Central memory CD8-positive, alpha-beta T cell (primary cell): ENCODE measurements at places on chromosomes 5 and 9.

DNA sequence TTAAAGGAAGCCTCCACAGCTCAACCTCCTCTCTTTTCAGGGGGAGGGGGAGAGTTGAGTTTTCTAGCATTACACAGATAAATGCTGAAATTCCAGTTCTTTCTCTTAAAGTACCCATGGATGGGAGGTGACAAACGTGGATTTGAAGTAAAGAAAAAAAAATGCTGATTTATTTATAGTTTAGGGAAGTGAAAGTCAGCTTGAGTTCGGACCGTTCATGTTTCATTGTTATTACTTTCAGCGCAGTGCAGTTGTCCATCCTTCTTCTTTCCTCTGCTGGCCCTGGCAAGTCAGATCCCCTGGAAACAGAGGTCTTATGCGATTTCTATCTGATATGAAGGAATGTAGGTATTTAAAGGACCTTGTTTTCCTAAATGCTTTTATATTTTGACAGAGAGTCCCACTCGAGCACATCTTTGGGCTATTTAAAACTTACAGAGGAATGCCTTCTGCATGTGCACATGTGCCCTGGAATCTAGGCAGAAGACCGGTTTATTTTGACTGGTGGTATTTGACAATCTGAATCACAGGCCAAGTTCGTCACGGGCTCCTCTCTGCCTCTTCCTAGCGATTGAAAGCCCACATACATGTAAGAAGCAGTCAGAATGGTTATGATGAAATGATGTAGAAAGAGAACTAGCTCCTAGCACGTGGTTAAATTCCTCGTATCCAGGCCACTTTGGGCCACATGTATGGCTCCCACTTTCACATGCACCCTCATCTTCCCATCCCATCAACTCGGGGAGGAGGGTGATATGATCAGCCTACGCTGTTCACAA, 385.2 kb upstream of the KLF4 start:
- no peak for DNase-seq

- no peak for DNase-seq
Measured at GRCh38 chr5:61132559-61132958, 29.7 kb downstream of the SMIM15 start.

- DNase-seq, result no peak
Measured at GRCh38 chr5:147156012-147156411, 78.8 kb upstream of the STK32A start.

DNA sequence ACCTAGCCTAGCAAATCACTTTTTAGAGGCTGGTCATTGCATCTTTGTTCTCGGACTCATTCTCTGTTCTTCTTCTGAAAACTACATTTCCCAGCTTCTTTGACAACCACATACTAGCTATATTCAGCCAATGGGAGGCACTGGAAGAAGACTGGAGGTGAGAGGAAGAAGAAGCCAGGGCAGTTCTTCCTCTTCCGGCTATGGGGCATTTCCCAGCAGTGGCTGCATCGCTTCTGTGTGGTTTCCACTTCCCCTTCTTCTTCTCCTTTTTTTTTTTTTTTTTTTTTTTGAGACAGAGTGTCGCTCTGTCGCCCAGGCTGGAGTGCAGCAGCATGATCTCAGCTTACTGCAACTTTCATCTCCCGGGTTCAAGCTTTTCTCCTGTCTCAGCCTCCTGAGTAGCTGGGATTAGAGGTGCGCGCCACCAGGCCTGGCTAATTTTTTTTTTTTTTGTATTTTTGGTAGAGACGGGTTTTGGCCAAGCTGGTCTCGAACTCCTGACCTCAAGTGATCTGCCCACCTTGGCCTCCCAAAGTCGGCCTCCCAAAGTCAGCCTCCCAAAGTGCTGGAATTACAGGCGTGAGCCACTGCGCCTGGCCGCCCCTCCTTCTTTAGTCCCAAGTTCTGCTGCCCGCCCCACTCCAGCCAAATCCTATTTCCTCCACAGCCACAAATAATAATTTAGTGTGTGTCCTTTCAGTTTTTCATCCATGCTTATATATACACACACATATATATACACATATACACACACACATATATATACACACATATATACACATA, 6.9 kb upstream of the UBAP1 start:
- DNase-seq, result no peak

- DNase-seq, result no peak
Measured at GRCh38 chr9:133845440-133845839, 107.3 kb upstream of the SARDH start.

- no peak for DNase-seq
Measured at GRCh38 chr9:78871452-78872331, 574.8 kb downstream of the PSAT1 start.

GRCh38 chr9:134642385-134643181, 980 bp downstream of the COL5A1 start:
- DNase-seq, result no peak

DNA sequence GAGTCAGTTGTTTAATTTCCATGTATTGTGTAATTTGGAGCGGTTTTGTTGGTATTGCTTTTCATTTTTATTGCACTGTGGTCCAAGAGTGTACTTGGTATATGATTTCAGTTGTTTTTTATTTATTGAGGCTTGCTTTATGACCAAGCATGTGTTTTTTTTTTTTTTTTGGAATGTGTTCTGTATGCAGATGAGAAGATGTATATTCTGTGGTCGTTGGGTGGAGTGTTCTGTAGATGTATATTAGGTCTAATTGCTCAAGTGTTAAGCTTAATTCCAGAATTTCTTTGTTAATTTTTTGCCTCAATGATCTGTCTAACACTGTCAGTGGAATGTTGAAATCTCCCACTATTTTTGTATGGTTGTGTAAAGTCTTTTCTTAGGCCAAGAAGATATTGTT, 23.4 kb downstream of the ADGRV1 start:
- DNase-seq, result no peak

- no peak for DNase-seq
Measured at GRCh38 chr5:16005225-16005624, 174.4 kb downstream of the MARCHF11 start.

- DNase-seq, result no peak
Measured at GRCh38 chr5:57032151-57032551, 80.2 kb upstream of the MIER3 start.

GRCh38 chr5:128673970-128674369, 135.9 kb upstream of the FBN2 start:
- no peak for DNase-seq
